ENCODE measurements at places on chromosomes 16 and 17. TPM values are rescaled to one million over a fixed set of nuclear protein-coding genes. Genes with fewer than 3 reads are reported as not detected.

DNA sequence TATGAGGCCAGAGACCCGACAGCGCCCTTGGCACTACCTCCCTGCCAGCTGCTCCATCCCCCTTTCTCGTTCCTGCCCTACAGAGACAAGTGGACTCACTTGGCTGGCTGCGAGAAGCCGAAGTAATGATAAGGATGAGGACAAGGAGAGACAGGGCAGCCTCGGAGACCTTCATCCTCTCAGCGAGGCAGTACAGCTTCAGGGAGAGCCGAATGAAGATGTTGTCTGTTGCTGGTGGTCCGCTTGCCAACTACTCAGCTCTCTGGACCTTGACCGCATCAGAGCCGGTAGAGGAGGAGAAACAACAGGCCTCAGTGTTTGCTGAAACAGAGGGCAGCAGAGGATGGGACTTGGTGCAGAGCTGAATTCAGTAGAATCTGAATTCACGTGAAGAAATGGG, at the start of gene CCL16:
Gene CCL16, minus strand, starts transcription at position 252 of the 400 bp plus-strand sequence. Its CDS starts 77 bp downstream, at position 175.
- no peak within 1 kb of the TSS for H3K4me3 ChIP-seq
- no peaks in the 10 kb centered on the region for H3K36me3 ChIP-seq
- no peaks in the 10 kb centered on the region for H3K27me3 ChIP-seq
- H3K4me1 ChIP-seq: no peaks in the 10 kb centered on the region
- DNase-seq: no peak

DNA sequence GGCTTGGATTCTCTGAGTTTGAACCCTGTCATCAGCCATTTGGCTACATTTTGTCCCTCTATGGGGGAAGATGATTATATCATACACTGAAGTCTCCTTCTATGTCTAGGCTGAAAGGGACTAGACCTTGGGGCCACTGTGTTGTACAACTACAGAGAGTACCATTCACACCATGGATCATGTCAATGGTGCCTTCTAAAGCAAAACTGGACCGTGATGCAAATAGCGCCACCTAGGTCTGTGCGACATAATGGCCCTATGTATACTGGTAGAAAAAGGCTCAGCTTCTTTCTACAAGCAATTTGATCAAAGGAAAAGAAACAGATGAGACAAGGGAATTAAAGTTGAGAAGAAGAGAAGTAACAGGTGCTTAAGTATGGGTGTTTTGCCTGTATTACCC, 100.7 kb downstream of the LYRM1 start:
- H3K27me3 ChIP-seq: no peaks in the 10 kb centered on the region
- H3K27ac ChIP-seq: no peak overlapping the region
- no peaks in the 10 kb centered on the region for H3K36me3 ChIP-seq
- DNase-seq: no peak
- no peaks in the 10 kb centered on the region for H3K4me1 ChIP-seq

GRCh38 chr17:73163043-73163442, 1.8 kb upstream of the SSTR2 start:
- no peak overlapping the region for H3K4me3 ChIP-seq
- no peaks in the 10 kb centered on the region for H3K36me3 ChIP-seq
- no peak for DNase-seq
- H3K4me1 ChIP-seq: peaks cover 34% of the 10 kb centered on the region
- H3K27ac ChIP-seq: no peak overlapping the region

DNA sequence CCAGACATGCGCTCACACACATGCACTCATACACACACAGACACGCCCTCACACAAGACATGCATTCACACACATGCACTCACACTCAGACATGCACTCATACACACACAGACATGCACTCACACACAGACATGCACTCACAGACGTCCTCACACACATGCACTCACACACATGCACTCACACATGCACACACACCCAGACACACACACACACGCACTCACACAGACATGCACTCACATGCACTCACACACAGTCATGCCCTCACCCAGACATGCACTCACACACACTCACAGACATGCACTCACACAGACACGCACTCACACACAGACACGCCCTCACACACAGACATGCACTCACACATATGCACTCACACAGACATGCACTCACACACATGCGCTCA, 2.1 kb upstream of the ZNF469 start:
- no peak overlapping the region for H3K4me3 ChIP-seq
- peaks cover 20% of the 10 kb centered on the region for H3K27me3 ChIP-seq
- H3K36me3 ChIP-seq: no peaks in the 10 kb centered on the region
- no peak for DNase-seq
- peaks cover 17% of the 10 kb centered on the region for H3K4me1 ChIP-seq
- H3K27ac ChIP-seq: no peak overlapping the region

DNA sequence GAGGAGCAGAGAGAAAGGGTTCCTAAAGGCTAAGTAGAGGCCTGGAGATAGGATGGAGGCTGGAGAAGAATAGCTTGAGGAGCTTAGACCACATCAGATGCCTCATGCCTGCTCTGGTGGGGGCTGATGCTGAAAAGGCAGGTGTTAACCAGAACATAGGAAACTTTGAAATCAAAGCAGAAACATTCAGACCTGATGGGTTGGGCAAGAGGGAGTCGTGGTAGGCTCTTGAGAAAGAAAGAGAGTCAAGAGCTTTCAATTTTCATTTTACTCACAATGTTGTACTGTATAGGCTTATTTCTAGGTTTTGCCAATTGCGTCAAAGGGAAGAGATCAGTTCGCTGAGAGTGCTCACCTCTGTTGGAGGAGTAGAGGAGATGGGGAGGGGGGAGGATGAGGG, 406.6 kb upstream of the SALL1 start:
- no peak overlapping the region for H3K4me3 ChIP-seq
- H3K4me1 ChIP-seq: no peaks in the 10 kb centered on the region
- no peak overlapping the region for H3K27ac ChIP-seq
- H3K36me3 ChIP-seq: no peaks in the 10 kb centered on the region
- DNase-seq: no peak
- H3K27me3 ChIP-seq: no peaks in the 10 kb centered on the region

GRCh38 chr17:58529275-58529674, 14.8 kb upstream of the MTMR4 start:
- no peaks in the 10 kb centered on the region for H3K36me3 ChIP-seq
- H3K4me1 ChIP-seq: peaks cover 35% of the 10 kb centered on the region
- no peak for DNase-seq

- no peak for DNase-seq
- no peaks in the 10 kb centered on the region for H3K27me3 ChIP-seq
- no peak overlapping the region for H3K4me3 ChIP-seq
- H3K27ac ChIP-seq: no peak overlapping the region
Measured at GRCh38 chr16:31561426-31562233, 33.9 kb downstream of the AHSP start.

DNA sequence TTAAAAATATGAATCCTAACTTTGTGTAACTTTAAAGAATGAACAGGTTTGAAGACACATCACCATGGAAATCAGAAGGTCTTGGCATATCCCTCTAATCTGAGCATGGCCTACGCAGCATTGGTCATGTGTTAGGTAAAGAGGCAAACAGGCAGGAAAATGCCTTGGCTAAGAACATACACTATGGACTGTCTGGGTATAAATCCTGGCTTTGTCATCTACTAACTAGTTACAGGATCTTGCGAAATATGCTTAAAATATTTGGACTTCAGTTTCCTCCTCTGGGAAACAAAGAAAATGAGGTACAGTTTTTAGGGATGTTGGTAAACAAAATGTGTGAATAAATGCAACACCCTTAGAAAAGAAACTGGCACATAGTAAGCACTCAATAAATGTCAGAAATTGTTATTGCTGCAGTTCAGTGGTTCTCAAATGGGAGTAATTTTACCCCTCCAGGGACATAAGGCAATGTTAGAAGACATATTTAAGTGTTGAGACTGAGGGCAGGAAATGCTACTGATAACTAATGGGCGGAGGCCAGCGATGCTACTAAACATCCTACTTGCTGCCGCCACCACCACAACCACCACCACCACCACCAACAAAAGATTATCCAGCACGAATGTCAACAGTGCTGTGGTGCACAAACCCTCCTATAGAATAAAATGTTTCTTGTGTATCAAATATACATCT, 770.8 kb upstream of the SOX9 start:
- no peak overlapping the region for H3K4me3 ChIP-seq
- no peaks in the 10 kb centered on the region for H3K27me3 ChIP-seq
- DNase-seq: no peak
- H3K27ac ChIP-seq: no peak overlapping the region
- no peaks in the 10 kb centered on the region for H3K36me3 ChIP-seq

DNA sequence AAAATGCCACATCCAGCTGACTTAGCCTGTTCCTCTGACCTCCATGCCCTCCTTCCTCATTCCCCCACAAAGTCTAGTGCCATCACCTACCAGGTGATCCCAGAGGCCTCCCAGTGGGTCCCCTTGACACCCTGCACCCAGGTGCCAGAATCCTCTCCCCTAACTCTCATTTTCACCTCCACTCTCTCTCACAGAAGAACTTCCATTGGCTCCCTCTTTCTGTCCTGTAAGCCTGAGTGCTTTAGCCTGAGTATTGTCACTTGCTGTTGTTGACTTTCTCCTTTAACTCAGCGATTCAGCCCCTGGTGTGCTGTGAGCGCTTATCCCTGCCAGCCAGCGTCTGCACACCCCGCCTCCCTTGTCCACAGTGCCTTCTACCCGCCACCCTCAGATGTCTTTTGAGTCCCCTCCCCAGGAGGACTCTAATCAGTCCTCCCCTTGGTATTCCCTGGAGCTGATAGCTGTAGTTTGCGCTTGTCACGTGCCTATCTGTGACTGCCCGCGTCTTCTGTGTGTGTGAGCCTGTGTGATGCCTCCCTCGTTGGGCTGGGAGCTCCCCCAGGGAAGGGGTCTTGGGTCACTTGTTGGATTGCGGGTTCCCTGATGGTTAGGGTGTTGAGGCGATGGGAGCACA, 31.9 kb downstream of the ARHGAP23 start:
- no peak overlapping the region for H3K27ac ChIP-seq
- DNase-seq: no peak
- H3K36me3 ChIP-seq: peaks cover 57% of the 10 kb centered on the region
- no peak overlapping the region for H3K4me3 ChIP-seq

GRCh38 chr17:77924757-77925336, 33.7 kb upstream of the TNRC6C start:
- H3K27ac ChIP-seq: no peak overlapping the region
- no peaks in the 10 kb centered on the region for H3K27me3 ChIP-seq
- H3K4me1 ChIP-seq: no peaks in the 10 kb centered on the region
- no peak overlapping the region for H3K4me3 ChIP-seq
- no peak for DNase-seq
- no peaks in the 10 kb centered on the region for H3K36me3 ChIP-seq

GRCh38 chr17:8885967-8886684, 18.7 kb upstream of the PIK3R6 start:
- no peak overlapping the region for H3K27ac ChIP-seq
- H3K36me3 ChIP-seq: no peaks in the 10 kb centered on the region
- no peaks in the 10 kb centered on the region for H3K27me3 ChIP-seq
- no peaks in the 10 kb centered on the region for H3K4me1 ChIP-seq
- no peak overlapping the region for H3K4me3 ChIP-seq

- no peaks in the 10 kb centered on the region for H3K36me3 ChIP-seq
- peaks cover 19% of the 10 kb centered on the region for H3K4me1 ChIP-seq
- no peaks in the 10 kb centered on the region for H3K27me3 ChIP-seq
- peak; percentile 61 for DNase-seq
Measured at GRCh38 chr17:68288804-68289203, 2.1 kb downstream of the SLC16A6 start.

DNA sequence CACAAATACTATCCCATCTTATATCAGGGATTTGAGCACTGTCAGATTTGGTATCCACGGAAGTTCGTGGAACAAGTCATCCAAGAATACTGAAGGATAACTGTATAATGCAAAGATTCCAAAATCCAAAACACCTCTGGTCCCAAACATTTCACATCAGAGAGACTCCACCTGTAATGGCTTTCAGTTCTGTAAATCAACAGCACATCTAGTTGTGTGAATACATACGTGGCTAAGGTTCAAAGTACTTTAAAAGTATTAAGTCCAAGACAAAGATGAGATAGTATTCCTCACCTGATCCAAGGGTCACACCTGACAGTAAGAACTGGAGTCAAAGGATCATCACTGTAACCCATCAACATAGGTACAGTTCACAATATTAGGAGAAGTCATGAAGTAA, 54.8 kb downstream of the KANSL1 start:
- no peak overlapping the region for H3K27ac ChIP-seq
- peaks cover 82% of the 10 kb centered on the region for H3K4me1 ChIP-seq
- DNase-seq: no peak
- no peaks in the 10 kb centered on the region for H3K36me3 ChIP-seq
- H3K4me3 ChIP-seq: no peak overlapping the region
- H3K27me3 ChIP-seq: no peaks in the 10 kb centered on the region

DNA sequence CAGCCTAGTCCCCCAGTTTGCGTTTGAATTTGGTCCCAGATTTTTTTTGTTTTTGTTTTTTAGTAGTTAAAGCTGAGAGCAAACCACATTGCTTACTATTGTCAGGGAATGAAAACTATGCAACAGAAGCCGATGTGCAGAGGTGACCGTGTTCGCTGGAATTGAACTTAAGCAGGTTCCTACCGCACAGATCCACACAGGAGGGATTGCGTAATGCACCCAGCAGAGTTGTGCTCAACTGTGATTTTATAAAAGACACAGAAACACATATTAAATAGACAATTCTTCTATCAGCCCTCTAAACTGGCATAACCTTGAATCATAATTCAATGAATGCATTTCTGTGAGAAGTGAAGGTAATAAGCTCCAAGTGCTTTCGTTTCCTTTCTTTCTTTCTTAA, 443.0 kb downstream of the WWOX start:
- H3K4me3 ChIP-seq: no peak overlapping the region
- no peak for DNase-seq
- no peaks in the 10 kb centered on the region for H3K27me3 ChIP-seq
- no peaks in the 10 kb centered on the region for H3K4me1 ChIP-seq
- H3K36me3 ChIP-seq: no peaks in the 10 kb centered on the region
- no peak overlapping the region for H3K27ac ChIP-seq

DNA sequence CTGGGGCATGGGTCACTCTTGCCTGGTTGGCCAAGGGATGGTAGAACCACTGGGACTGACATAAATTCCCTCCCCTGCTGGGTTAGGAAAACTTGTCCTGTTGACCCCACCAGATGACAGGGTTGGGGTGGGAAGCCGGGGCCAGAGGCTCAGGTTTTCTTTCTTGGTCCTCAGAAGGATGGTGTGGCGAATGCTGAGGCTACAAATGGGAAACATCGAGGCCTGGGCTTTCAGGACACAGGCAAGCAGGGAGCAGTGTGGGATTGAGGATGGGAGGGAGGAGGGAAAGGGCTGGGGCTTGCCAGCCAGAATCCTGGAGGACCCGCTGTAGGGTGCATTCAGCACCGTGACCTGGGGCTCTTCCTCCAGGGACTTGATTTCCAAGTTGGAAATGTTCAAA, 14.5 kb upstream of the PLEKHG4 start:
- no peaks in the 10 kb centered on the region for H3K4me1 ChIP-seq
- H3K36me3 ChIP-seq: no peaks in the 10 kb centered on the region
- no peak for DNase-seq
- no peaks in the 10 kb centered on the region for H3K27me3 ChIP-seq

Gene UBE2G1
- 43.8 TPM for total RNA-seq

Gene DYNLL2
- total RNA-seq: 31.4 TPM

Gene PRSS21
- 14.5 TPM for total RNA-seq

Gene TBC1D3E
- not detected for total RNA-seq

Gene KCNJ18
- total RNA-seq: not detected

Gene AHSP
- total RNA-seq: not detected

Gene ZNF276
- 60.6 TPM for total RNA-seq

Gene KRTAP4-6
- total RNA-seq: not detected

All from upper lobe of left lung (tissue), 6 donors.